Activated T-cell treated with anti-CD3 and anti-CD28 coated beads for 24 hours (primary cell): ENCODE measurements at places on chromosomes 12 and 14.

DNA sequence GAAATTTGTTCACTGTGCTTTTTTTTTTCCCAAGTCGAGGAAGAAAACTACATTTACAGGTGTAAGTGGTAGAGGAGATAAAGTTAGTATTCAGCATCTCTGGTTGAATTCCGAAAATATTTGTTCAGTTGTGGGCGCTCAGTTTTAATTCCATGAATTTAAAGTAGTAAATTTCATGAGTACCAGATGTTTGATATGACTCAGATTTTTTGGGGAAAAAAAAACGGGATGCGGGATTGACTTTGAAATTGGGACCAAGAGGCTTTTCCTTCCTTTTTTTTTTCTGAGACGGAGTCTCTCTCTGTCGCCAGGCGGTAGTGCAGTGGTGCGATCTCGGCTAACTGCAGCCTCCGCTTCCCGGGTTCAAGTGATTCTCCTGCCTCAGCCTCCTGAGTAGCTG, 1.6 kb downstream of the TULP3 start:
- DNase-seq = no peak

DNA sequence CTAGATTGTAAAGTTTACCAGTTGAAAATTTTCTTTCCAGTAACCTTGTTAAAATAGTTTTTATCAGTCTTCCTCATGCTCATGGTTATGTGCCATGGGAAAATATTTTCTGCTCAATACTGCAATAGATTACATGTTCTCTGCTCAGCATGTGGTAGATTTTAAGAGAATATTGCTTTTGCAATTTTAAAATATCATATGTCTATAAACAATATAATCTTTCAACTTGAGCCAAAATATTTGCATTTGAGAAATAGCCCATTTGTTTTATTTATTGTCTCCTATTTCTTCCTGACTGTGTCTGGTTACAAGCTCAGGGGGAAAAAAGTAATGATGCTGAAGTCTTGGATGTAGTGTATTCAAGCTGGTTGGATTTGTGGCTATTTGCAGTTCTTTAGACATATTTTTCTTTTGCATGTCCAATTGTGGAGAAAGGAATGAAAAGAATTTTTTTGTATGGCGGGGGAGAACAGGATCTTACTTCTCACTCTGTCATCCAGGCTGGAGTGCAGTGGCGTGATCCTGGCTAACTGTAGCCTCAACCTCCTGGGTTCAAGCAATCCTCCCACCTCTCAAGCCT, 342.6 kb upstream of the NAV3 start:
- no peak for DNase-seq

GRCh38 chr12:129772501-129773493, 131.0 kb downstream of the TMEM132D start:
- DNase-seq = no peak

GRCh38 chr12:26460361-26460760, 265.0 kb downstream of the SSPN start:
- DNase-seq = no peak

DNA sequence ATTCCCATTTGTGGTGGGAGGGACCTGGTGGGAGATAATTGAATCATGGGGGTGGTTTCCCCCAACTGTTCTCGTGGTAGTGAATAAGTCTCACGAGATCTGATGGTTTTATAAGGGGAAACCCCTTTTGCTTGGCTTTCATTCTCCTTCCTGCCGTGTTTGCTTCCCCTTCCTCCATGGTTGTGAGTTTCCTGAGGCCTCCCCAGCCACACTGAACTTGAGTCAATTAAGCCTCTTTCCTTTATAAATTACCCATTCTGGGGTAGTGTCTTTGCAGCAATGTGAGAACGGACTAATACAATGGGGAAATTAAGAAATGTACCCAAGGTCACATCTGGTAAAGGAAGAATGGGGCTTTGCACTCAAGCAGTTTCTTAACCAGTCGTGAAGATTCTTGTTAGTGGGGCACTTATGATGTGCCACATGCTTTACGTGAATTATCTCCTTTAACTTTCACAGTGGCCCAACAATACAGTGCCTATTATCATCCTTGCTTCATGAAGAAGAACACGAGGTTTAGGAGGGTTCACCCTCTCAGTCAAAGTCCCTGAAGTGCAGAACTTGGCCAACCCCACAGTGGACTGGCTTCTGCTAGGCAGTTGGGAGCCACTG, 234.3 kb downstream of the EFCAB11 start:
- DNase-seq = no peak

DNA sequence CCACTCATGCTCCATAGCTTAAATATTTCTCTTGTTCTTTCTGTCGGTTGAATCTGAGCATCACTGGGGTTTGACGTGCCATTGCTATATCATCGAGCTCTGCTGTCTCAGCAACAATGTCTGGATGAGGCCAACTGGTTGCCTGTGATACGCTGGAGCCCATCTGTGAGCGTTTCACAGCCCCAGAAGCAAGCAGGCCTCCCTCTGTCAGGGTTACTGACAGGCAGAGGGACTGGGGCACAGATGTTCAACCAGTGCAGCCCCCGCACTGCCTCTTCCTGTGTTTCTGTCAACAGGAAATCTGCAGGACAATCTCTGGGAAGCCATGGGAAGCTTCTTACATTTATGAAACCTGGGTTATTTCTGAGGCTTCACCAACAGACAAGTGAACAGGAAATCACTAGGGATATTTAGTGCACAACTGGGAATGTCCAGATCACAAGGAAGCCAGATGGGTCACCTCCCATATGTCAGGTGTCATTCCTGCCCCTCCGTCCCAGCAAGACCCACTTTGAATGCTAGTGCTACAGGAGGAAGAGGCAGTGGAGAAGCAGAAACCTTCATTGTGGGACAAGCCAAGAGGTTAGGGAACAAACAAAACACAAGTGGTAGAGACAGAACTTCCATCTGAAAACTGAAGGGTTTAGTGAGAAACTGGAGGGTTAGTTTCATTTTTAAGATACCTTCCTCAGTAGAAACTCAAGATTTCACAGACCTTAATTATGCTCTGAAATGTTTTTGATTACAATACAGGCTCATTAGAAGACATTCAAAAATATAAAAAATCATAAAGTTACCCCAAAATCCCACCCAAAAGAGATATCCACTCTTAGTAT, 24.1 kb downstream of the DMAC2L start:
- no peak for DNase-seq
